ENCODE measurements at places on chromosomes 3 and 15.

- DNase-seq, result no peak
Measured at GRCh38 chr15:76303909-76304308, 7.4 kb downstream of the ETFA start.

GRCh38 chr15:36880224-36880912 lies 220.0 kb downstream of the MEIS2 start:
- no peak for DNase-seq

DNA sequence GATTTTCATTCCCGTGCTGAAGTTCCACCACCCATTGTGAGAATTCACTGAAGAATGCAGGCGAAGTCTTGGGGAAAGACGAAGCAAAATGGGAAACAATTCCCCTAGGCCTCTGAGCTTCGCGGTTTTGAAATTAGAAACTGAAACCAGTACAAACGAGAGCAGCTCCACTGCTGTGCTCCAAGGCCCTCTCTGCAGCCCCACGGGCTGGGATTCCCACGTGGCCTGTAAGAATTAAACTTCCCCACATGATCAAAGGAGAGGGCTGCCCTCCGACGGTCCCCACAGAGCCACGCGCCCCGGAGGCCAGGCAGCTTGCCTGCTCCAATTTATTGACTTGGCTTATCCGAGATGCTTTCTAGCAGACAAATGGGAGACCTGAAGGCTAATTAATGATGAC lies 144.0 kb downstream of the GREM1 start:
- DNase-seq, result no peak

- DNase-seq, result no peak
Measured at GRCh38 chr3:95738045-95738444, 1076.3 kb upstream of the EPHA6 start.

DNA sequence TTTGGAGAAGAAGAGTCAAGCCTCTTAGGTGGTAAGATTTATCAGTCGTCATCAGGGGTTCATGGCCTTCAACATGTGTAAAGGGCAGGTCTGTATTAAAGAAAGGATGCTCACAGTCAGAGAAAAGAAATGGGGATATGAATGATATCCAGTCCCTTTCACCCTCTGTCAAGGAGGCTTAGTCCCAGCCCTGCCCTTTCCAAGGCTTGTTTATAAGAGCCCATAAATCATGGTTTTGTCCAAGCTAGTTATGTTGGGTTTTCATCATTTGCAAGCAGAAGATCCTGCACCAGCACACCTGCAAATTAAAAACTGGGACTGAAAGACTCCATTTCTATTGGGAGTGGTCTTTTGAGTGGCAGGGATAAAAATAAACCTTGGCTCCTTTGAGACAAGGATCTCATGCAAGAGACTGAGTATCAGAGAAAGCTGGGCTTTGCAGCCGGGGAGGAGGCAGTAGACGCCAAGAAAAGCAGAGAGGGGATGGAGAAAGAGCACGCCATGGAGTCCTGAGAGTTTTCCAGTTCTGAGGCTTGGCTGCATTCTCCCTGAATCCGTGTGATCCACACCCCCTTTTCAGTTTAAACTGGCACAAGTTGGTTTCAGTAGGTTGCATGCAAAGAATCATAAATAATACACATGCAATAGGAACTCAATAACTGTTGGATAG lies 12.6 kb upstream of the PDIA5 start:
- no peak for DNase-seq

GRCh38 chr3:32492684-32493436 lies 9.8 kb downstream of the CMTM6 start:
- DNase-seq, result no peak

DNA sequence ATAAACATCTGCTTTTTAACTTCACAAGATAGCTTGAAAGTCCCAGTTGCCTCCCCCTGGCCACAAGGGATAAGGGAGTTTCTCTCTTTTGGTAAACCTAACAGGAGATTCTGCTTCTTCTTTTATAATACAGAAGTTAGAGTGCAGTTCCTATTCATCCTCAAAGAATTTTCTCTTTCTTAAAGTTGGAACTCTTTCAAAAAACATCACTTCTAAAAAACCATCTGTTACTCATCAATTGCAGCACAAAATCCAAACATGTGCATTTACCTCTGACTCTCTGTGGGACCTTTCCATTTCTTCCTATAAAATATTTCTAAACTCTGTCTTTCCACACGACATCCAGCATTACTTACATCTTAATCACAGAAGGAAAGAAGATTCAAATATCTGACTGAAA lies 5.1 kb downstream of the DPH6 start:
- no peak for DNase-seq

GRCh38 chr15:76199106-76200082 lies 111.9 kb downstream of the ETFA start:
- no peak for DNase-seq

- DNase-seq, result no peak
Measured at GRCh38 chr15:37133602-37134001, 33.3 kb upstream of the MEIS2 start.

DNA sequence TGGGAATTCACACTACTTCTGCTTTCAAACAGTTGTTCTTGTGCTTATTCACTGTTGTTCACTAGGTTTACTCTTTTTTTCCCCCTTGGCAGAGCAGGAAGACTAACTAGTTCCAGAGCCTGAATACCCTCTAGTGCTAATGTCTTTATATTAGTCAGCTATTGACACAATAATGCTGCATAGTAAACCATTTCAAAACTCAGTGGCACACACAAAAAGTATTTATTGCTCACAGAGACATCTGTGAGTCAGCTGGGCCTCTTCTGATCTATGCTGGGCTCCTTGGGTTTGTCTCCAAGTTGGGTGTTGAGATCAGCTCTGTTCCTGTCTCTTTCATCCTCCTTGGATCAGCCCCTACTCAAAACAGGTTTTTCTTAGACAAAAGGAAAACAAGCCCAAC lies 51.1 kb downstream of the RSRC1 start:
- no peak for DNase-seq

GRCh38 chr15:71386448-71387236 lies 271.4 kb downstream of the THSD4 start:
- no peak for DNase-seq

- DNase-seq, result no peak
Measured at GRCh38 chr3:76582632-76583378, 457.1 kb upstream of the ROBO2 start.

- no peak for DNase-seq
Measured at GRCh38 chr15:100141311-100142001, 200.3 kb downstream of the ADAMTS17 start.

DNA sequence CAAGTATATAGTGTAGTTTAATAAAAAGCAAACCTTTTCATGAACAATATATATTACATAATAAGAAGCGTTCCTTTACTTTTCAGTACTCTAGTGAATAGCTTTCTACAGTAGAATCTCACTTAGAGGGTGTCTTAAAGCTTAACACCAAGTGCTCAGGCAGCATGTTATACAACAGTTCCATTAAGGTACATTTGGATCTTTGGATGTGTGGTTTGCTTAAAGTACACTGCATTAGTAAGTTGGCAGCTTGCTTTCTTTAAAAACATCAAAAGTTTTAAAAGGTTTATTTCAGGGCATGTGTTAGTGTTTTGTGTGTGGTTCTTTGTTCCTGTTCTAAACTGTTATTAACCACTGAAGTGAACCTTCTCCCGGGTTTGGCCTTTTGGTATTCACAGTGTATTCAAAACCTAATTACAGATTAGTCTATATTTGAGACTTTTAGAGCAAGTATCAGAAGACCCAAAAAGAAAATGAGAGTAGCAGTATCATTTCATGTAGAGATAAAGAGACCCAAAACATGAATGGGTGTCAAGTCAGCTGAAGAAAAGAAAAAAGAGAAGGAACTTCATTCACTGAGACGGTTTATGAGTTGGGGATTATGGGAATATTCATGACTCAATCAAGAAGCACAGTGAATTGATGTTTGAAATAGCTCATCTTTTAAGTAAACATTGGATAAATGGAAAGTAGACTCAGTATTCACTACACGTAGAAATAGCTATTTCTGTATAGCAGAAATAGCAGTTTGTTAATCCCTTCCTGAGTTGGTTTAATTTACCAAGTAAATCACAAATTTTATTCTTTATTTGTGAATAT lies 93.9 kb downstream of the OPA1 start:
- no peak for DNase-seq

DNA sequence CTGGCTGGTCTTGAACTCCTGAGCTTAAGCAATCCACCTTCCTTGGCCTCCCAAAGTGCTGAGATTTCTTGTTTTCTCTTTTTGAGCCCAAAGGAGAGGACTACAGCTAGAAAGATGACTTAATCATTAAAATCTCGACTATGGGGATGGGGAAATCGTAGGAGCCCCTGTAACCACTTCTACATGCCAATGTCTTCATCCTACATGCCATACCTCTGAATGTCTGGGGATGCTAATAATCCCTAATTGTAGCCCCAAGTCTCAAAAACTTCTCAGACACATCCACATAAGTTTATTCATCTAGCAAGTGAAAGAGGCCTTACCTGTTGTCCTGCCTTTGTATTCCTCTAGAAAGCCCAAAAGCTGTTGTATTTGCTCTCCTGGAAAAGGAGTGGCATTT lies 3.7 kb upstream of the RHOV start:
- DNase-seq, result no peak

DNA sequence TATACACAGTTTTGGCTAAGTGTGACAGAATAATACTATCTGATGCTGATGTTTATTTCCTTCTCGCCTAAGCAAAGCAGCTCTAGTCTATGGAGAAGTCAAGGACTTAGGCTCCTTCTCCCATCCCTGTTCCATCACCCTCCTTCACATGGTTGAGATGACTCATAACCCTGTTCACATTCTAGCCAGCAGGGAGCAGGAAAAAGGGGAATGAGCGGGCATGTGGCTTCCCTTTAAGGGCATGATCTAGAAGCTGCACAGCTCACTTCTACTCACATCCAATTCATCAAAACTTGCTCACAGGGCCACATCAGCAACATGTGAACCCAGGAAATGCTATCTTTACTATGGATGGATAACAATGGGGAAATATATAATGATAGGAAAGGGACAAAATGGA lies 40.9 kb downstream of the CBLB start:
- DNase-seq, result no peak

- no peak for DNase-seq
Measured at GRCh38 chr15:80828796-80829195, 49.6 kb downstream of the CEMIP start.

GRCh38 chr15:39582977-39583595 lies 2.2 kb downstream of the THBS1 start:
- no peak for DNase-seq

DNA sequence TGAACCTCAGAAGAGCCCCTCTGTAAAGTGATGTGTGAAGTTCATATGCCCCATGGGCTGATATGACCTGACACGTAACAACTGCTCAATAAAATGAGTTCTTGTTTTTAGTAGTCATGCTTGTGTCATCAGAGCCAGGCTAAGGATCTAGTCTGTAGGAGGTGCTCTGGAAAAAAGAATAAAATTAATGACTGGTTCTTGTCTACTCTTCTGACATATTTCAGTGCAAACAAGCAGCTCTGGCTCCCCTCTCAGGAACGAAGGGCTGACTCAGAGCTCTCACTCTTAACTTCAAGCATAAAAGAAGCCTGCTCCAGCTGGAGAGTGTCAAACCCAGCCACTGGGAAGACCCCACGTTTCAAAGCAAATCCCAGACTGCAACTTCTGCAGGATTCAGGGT lies 77.0 kb downstream of the LRIG1 start:
- no peak for DNase-seq

DNA sequence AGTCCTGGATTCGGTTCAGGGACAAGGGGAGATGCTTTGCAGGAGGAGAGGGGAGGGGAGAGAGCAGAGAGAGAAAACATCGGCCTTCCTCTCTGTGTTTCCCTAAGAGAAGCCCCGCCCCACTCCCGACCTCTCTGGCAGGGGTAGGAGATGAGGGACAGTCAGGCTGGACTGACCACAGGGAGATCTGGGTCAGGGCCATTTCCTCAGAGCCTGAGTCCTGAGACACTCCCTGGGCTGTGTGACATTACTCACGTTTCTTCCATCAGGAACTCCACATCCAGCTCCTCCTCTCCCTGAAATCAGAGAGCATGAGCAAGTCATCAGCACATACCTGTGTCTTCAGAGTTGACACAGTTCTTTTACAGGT lies 9.1 kb downstream of the PLA2G4D start:
- no peak for DNase-seq

DNA sequence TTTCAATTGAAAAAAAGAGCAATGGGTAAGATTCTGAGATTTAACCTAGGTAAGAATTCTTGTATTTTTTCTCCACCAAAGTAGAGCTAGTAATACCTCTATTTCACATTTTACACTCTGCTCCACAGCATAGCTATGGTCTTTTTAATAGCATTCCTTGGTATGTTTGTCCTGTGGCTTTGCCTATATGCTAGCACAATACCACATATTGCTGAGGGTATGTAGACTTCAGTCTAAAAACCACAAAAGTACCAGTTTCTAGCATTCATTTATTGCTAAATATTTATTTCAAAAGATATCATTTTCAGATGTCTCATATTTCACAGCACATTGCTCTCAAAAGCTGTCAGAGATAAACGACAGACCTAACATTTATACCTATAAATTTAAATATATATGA lies 18.2 kb upstream of the EOGT start:
- DNase-seq, result no peak

DNA sequence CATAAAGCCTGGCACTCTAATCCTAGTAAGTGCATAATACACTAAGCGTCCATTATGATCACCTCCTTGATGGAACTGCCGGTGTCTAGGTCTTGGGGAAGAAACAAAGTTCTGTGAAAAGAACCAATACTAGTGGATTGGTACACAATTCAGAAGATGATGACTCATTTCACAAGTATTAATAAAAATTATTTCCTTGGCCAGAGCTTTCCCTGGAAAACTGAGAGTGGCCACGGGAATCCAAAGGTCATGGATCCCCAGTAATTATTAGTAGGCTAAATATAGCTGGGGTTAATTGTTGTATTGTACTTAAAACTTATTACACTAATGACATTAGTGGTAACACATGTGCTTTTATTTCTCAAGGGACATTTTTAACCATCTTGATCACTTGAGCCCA lies 808.0 kb upstream of the NR2F2 start:
- no peak for DNase-seq

GRCh38 chr3:37627951-37628620 lies 233.6 kb upstream of the CTDSPL start:
- DNase-seq, result no peak

DNA sequence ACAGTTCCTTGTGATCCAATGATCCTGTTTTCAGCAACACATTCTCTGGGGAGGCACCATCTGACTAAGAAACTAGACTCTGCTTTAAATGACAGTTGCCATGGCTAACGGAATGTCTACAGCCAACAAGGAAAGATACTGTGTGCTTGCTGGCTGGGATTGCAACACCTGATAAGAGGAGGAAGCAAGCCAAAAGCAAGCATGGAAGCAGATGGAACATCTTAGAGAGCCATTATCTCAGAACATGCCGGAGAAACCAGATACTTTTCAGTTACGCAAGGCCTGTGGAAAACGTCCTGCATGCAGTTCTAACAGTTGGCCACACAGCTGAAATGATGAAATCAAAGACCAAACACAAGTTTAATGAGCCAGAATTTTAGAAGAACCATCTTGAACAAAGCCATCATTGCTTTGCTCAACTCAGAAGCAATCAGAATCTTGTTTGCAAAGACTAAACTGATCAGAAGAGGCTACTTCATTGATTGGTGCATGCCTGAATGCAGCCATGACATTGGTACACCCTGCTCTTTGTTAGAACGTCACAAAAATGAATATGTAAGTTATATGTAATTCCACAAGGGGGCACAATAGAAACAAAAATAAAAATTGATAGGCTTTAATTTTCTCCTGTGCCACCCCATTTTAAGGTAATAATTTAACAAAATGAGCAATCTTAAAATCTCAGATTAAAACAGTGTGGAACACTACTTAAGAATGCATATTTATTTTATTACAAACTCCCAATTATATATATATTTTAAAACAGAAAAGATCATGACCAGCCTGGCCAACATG lies 50.8 kb downstream of the GXYLT2 start:
- DNase-seq, result peak; percentile 56
